Activated B cell treated with CpG ODN at 0.5 μM for 24 hours (primary cell): ENCODE measurements at places on chromosomes 6 and 20.

GRCh38 chr6:39861663-39862062, 69.5 kb downstream of the DAAM2 start:
- no peak for DNase-seq

- DNase-seq, result no peak
Observed at GRCh38 chr20:62316331-62317166, 13.8 kb downstream of the ADRM1 start.

DNA sequence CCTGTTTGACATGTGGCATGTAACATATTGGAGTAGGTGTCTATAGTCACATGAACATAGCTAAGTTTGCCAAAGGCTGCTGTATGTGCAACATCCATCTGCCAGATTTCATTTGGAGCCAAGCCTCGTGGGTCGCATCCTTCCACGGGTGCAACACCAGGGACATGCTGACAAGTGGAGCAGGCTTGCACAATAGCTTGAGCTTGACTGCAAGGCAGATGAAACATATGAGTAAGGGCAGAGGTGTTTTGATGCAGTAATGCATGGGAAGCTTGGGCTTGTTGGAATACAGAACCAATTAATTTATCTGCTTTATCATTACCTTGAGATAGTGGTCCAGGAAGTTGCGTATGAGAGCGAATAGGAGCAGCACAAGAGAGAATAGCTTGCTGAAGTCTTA, 74.1 kb upstream of the BTN3A2 start:
- DNase-seq, result no peak

DNA sequence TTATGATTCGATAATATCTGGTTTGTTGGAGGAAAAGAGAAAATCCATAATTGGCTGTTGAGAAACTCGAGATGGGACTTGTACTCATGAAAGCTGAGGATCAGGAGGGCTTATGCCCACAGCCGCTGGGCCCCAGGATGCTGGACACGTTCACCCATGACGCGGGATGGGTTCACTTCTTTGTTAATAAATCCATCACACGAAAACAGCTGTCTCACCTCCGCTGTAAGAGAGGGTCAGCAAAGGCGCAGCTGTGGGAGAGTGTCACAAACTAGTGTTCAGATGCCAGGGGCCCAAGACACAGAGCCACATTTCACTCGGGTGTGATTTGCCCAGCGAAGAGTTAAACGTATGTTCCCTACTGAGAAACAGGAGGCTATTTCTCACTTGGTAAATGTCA, 315.1 kb downstream of the THBS2 start:
- no peak for DNase-seq

- no peak for DNase-seq
Observed at GRCh38 chr6:24673625-24674024, 6.7 kb downstream of the ACOT13 start.

GRCh38 chr20:57448764-57449354, 57.7 kb downstream of the RBM38 start:
- no peak for DNase-seq

GRCh38 chr6:114119056-114119455, 148.1 kb upstream of the HDAC2 start:
- no peak for DNase-seq
